HS-5 (cell line): ENCODE measurements at places on chromosomes 5 and 9.

- DNase-seq, result no peak
These were observed 45.9 kb downstream of the LARP1 start for GRCh38 chr5:154801083-154801482.

DNA sequence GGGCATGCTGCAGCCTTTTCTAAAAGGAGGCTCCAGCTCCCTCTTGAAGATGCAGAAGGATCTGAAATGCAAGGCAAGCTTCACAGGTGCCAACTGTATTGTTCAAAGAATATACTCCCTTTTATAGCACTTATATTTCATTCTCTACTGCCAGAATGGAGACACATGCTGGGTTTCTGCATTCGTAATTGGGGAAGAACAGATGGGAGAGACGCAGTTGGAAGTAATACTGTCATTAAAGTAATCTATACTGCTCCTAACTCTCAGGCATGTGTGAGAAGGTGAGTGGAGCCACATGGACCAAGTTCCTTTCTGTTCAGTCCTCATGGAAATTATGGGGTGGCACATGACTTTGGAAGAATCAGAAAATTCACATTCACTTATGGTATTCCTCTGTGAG lies 226.4 kb downstream of the TRIM32 start:
- no peak for DNase-seq

- no peak for DNase-seq
These were observed 67.7 kb downstream of the ABCA1 start for GRCh38 chr9:104860263-104860662.

- no peak for DNase-seq
These were observed 91.9 kb upstream of the GABRP start for GRCh38 chr5:170691657-170692056.

DNA sequence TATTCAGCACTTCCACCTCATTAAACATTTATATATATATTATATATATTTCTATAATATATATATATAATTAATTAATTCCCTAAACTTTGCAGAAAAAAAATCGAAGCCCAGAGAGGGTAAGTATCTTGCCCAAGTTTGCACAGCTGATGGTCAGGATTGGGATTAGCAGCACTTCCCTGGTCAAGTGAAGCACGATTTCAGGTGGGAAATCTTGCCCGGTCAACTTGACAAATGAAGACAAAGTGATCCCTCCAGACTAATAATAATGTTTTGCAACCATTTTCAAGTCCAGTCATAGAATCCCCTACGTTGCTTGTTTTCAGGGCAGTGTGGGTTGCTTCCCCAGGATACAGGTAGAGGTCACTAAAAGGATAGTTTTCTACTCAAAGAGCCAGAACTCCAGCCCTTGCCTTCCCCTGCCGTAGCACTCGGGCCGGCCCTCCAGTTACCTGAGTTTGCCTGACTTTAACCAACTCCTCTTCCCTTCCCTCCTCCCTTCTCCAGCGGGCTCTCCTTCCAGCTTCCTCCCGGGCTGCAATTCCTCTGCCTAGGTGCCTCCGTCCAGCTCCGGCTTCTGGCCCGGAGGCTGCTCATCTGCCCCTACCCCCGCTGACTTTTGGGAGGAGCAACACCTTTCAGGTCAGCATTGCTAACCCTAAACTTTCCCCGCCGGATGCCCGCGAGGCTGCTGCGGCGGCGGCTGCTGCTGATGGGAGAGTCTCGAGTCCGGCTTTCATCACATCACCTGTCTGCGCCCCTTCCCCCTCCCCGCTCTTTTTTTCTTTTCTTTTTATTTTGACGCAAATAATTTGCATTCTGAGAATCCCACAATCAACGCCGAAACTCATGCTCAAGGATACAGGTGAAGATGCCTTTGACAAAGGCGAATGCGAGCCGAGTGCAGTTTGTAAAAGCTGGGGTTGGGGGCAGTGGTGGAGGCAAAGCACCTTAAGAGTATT lies 930 bp downstream of the PRLR start:
- no peak for DNase-seq

- no peak for DNase-seq
These were observed 35.5 kb downstream of the PALM2AKAP2 start for GRCh38 chr9:109815366-109815947.

DNA sequence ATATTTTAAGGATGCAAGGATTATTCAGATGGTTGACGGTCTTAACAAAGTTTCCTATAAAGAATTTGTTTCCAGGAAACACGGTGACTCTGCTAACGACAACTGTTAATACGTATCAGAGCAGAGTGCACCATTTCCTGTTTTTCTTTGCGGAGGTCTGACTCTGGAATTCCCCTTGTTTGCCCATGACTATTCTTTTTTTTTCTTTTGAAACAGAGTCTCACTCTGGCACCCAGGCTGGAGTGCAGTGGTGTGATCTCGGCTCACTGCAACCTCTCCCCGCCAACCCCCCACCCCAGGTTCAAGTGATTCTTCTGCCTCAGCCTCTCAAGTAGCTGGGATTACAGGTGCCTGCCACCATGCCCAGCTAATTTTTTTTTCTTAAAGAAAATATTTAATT lies 115.9 kb downstream of the CDC42SE2 start:
- DNase-seq, result peak; percentile 25

DNA sequence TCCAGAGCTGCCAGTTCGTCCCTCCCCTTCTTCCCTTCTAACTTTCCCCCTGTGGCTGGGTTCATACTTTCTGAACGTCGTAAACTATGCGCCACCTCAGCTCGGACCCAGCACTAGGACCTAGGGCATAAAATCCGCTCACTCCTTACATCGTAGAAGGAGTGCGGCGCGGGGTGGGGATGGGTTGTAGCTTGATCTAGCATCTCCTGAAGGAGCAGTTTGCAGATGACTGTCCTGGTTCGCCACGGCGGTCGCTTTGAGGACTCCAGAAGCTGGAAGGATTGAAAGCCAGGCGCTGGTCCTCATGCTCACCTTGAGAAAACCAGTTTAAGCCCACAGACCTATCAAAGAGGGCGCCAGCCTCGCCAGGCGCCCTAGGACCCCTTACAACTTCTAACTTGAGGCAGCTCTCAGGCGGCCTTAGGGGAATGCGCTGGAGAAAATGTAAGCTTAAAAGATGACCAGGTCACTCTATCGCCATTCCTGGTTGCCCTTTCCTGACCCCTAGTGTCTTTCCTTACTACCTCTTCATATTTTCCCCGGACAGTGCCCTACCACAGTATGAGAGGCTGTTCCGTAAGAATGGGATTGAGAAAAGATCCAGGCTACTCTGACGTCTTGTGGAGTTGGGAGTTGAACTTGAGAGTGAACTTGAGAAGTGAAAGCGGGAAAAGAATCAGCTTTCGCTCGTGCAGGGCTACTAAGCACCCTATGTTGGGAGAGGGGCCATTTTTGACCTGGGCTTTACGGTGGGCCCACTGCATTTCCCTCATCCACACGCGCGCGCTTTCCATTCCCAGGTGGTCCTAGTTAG lies 2.8 kb downstream of the RORB start:
- no peak for DNase-seq

- DNase-seq, result no peak
These were observed 91.1 kb upstream of the RUSC2 start for GRCh38 chr9:35398651-35399335.

GRCh38 chr5:14444161-14444560 lies 137.4 kb upstream of the OTULINL start:
- DNase-seq, result no peak

GRCh38 chr5:107874795-107875194 lies 204.1 kb upstream of the EFNA5 start:
- DNase-seq, result no peak

DNA sequence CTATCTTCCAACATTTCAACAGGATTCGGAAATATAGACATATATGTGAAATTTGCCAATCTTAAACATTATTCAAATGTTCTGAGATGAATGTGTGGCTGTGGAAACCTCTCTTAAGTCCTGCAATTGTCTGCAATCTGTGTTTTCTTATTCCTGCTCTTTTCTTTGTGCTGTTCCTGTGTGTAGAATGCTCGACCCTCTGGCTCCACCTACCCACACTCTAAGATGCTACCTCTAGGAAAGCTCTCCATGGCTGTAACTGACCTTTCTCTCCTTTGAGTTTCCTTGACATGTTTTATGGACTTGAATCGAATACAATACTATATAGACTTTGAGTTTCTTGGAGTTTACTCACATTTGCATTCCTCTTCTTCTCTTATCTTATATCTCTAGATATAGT lies 120.6 kb upstream of the ASTN2 start:
- DNase-seq, result no peak

GRCh38 chr9:78074385-78075291 lies 43.0 kb upstream of the GNAQ start:
- peak; percentile 9 for DNase-seq

DNA sequence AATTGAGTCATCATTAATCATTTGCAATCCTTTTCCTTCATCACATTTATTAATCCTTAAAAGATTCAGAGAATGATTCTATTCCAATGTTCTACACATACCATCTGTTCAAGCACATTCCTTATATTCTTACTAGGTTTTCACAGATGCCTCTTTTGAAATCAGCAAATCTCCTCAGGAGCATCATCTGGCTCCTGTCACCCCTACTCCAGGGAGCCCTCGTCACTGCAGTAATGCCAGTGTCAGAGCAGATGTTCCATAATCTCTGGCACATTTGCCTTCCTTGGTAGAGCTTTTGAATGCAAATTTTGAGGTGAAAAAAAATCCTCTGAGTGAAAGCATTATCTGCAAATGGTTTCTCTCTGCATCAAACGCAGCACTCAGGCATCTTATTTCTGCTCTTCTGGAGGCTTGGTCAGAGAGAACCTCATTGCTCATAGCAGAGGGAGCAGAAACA lies 7.6 kb upstream of the KCNV2 start:
- no peak for DNase-seq

DNA sequence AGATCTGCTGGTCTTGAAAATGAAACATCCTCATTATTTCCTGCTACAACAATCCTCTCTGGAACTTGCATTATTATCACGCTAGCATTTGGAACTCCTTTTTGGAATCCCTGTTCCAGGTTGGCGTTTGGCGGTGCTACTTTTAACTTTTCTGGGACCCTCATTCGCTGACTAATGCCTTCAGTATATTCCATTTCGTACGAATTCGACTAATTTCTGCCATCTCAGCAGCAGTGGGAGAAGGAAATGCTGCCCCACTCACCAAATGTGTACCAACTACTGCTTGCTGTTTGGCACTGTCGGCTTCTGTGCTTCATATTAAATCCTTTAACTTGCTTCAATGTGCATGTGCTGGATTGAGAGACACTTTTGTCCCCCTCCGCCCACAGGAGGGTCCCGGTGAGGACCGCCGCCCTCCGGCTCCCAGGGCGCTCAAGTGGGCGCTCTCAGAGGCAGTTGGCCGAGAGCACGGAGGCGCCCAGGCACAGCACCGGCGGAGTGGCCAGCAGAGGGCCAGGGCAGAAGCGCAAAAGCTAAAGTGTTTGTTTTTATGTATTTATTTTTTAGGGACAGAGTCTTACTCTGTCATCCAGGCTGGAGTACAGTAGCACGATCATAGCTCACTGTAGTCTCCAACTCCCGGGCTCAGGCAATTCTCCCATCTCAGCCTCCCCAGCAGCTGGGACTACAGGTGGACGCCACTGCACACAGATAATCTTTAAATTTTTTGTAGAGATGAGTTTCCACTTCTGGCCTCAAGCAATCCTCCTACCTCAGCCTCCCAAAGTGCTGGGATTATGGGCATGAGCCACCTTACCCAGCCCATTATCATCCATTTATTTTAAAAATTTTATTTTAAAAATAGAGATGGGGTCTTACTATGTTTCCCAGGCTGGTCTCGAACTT lies 11.9 kb downstream of the PDE6A start:
- DNase-seq, result no peak

GRCh38 chr9:74172874-74173273 lies 324.3 kb upstream of the RORB start:
- no peak for DNase-seq

- DNase-seq, result no peak
These were observed 35.8 kb downstream of the MEGF10 start for GRCh38 chr5:127326431-127326830.

- peak; percentile 66 for DNase-seq
These were observed 94.9 kb upstream of the DAB2 start for GRCh38 chr5:39519566-39520231.

DNA sequence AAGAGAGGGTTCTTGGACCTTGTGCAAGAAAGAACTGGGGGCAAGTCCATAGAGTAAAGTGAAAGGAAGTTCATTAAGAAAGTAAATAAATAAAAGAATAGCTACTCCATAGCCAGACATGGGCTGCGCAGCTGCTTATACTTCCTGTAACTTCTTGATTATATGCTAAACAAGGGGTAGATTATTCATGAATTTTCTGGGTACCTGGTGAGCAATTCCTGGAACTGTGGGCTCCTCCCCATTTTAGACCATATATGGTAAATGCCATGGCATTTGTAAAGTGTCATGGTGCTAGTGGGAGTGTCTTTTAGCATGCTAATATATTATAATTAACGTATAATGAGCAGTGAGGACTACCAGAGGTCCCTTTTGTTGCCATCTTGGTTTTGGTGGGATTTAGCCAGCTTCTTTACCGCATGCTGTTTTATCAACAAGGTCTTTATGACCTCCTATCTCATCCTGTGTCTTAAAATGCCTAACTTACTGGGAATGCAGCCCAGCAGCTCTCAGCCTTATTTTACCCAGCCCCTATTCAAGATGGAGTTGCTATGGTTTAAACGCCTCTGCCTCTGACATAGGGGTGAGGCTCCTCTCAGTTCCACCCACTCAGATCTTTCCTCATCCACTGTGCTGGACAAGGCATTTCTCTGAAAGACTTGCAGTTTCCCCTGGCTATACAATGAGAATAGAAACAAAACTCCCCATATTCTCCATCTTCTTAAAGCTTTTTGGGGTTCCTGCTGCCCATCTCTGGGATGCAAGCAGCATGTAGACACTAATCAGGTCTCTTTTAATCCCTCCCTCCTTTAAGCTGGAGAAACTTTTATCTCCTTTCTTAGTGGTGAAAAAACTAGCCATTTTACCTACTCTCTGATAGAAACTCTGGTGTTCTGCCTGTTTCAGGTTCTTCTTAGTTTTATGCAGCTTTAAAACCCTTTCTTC lies 91.2 kb downstream of the ARRDC3 start:
- no peak for DNase-seq

DNA sequence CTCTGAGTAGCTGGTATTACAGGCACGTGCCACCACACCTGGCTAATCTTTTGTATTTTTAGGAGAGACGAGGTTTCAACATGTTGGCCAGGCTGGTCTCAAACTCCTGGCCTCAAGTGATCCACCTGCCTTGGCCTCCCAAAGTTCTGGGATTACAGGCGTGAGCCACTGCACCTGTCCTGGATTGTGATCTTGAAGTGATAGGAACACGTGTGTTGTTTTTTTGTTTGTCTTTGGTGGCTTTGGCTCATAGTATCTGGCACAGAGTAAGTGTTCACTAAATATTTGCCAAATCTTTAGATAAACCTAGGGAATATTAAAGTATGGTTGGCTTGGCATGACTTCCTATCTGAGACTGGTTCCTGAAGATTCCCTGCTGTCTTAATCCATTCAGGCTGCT lies 172.7 kb downstream of the ARHGAP26 start:
- no peak for DNase-seq

DNA sequence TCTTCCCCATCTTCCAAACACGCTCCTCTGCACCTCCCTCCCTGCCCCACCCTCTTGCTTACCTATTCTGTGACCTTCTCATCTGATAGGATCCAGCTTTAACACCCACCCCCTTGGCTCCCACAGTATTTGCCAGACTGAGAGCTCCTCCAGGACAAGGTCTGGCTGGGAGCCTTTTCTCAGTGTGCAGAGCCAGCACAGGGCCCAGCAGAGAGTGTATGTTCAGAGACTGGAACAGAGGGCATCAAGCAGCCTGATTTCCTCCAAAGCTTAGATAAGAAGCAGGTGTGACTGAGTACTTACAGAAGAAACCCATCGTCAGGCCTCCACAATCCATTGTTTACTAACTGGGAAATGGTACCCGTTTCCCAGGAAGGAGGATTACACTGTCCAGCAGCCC lies 26.6 kb downstream of the LHX6 start:
- DNase-seq, result no peak
